ENCODE measurements at places on chromosomes 16 and 17.

GRCh38 chr17:77266213-77266612, 125.4 kb downstream of the SEC14L1 start:
- no peak for DNase-seq

- DNase-seq, result no peak
These were observed 233.5 kb downstream of the GSG1L start for GRCh38 chr16:27829975-27830374.

- no peak for DNase-seq
These were observed 4.0 kb upstream of the GGNBP2 start for GRCh38 chr17:36540696-36541095.

DNA sequence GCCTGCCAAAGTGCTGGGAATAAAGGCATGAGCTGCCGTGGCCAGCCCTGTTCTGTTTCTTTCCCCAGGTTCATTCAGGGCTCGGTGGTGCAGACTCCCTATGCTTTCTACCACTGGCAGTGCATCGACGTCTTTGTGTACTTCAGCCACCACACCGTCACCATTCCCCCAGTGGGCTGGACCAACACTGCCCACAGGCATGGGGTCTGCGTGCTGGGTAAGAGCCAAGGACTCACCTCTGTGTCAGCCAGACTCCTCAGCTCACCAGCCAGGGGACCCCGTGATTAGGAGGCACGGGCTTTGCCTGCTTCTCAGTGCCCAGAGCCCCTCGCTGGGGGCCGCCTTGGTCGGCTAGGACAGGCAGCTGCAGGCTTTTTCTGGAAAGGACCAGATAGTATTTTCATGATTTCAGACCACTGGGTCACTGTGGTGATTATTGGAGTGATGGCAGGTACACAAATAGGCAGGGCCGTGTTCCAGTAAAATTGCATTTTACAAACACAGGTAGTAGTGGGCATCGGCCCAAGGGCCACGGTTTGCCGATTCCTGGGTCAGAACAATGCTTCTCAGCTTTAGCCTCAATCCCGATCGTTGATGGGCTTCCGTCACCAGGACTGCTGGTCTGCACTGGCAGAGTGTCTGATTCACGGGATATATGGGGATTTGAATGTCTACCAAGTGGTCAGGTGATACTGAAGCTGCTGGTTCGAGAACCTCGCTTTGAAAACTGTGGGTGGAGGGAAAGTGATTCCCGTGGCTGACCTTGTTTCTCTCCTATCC, 5.0 kb downstream of the ENGASE start:
- no peak for DNase-seq

DNA sequence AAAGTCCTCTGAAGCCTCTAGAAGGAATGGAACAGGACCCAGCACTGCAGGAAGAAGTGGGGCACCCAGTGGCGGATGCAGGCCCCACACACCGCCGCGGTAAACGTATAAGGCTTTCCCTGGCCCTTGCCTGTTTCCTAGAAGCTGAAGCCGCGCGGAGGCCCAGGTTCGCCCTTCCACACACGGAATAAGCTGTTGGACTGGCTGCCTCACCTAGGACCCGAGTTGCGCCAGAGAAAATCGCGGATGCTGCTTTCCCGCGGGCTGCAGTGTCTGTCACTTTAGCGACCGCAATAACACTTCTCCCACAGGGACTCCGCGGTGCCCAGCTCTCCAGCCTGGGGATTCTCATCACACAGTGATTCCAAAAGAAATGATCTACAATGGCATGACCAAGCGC, 1736.9 kb downstream of the TP53TG3F start:
- no peak for DNase-seq

GRCh38 chr17:6135996-6136395, 65.8 kb downstream of the WSCD1 start:
- DNase-seq, result no peak

GRCh38 chr17:29835435-29836351, 94.3 kb downstream of the SSH2 start:
- no peak for DNase-seq

- no peak for DNase-seq
These were observed 38.7 kb downstream of the LAT start for GRCh38 chr16:29023279-29024277.

- DNase-seq, result no peak
These were observed 18.9 kb downstream of the KATNB1 start for GRCh38 chr16:57754354-57755060.

GRCh38 chr16:549544-550263, 10.5 kb upstream of the PRR35 start:
- DNase-seq, result no peak

DNA sequence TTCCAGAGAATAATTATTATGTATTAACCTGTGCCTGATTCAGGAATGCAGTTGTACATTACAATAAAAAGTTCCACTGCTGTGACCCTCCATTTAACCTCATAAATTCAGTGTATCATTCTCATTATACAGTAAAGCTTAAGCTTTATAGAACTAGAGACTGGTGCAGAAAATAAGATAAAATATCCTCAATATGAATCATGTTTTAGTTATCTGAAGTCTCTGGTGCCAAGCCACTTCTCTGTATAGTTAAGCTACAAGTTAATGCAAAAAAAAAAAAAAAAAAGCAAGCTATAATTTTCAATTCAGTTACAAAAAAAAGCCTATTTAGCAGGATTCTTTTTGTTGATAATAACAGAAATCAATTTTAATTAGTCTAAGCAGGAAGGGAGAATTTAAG, 22.4 kb upstream of the SMIM36 start:
- no peak for DNase-seq

DNA sequence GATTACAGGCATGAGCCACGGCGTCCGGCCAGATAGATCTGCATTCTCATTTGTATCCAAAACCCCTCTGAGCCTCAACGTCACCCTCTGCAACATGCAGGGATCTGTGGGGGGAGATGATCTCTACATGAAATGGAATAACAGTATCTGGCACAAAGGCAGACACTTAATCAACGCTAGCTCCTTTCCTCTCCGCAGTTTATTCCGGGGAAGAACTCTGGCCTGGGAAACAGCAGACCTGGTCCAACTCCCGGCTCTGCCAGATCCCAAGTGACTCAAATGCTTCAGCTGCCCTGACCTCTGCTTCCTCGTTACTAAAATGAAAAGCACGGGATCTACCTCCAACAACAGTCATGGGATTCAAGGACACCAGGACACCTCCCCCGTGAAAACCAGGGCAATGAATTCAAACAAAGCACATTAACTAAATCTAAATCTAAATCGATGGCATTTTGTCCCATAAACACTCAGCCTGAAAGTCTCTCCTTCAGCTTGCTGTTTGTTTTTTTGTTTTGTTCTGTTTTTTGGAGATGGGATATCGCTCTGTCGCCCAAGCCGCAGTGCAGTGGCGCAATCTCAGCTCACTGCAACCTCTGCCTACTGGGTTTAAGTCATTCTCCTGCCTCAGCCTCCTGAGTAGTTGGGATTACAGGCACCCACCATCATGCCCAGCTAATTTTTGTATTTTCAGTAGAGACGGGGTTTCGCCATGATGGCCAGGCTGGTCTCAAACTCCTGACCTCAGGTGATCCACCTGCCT, 78.2 kb downstream of the NXN start:
- DNase-seq, result no peak

- no peak for DNase-seq
These were observed 7.0 kb upstream of the ZKSCAN2 start for GRCh38 chr16:25264597-25264996.

DNA sequence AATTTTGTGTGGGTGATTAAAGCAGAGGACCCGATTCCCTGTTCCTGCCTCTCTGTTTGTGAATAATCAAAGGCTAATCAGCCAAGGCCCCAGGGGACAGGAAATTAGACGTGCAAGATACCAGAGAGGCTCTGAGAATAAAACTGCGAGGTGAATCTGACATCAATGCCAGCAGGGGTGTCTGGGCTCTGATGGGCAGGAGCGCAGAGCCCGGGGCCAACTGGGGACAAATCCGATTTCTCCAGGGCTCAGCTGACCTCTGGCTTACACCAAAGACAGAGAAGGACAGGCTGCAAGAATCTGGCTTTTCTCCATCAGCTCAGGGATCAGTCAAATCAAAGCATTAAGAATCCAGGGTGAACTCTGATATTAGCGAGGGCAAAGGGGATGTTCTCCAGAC, 174.3 kb downstream of the XYLT1 start:
- DNase-seq, result no peak

- DNase-seq, result no peak
These were observed 75.2 kb downstream of the KANSL1 start for GRCh38 chr17:46117850-46118696.

DNA sequence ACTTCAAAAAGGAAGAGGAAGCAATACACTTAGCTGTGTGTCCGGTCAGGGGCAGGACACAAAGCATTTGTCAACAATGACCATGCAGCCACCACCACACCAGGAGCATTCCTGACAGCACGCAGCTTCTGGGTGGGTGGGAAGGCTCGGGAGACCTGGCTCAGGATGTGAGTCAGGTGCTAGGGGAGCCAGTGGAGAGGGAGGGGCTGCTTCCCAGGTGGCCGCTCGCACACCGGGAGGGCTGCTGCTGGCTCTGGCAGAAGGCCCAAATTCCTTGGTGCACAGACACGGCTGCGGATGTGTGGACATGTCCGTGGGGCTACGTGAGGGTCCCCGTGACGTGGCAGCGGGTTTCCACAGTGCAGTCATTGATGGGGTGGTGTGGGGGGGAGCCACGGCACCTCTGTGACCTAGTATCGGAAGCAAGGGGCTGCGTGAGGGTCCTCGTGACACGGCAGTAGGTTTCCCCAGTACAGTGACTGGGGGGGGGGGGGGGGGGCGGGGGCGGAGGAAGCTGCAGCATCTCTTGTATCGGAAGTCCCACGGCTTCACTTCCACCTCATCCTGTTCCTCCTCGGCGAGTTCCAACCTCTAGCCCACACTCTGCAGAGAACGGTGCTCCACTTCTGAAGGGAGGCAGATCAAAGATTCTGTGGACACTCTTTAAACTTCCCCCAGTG, 112.8 kb downstream of the ZNF778 start:
- DNase-seq, result peak; percentile 33

GRCh38 chr16:50708373-50709060, 15.1 kb downstream of the NOD2 start:
- peak; percentile 45 for DNase-seq

DNA sequence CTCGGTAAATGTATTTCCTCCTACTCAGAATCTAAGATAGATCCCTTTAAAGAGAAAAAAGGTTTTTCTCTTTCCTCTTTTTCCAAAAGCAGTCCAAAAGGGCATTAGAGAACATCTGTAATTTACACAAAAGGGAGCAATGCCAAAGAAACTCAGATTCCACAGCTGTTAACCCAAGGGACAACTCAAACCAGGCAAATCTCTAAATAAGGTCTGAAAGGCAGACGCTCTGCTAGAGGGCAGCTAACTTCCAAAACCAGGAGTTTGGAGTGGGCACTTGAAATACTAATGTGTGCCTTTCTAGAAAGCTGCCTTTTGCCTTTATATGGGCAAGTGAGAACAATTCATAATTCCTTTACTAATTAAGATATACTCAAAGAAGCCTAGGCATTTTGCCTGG, 435.7 kb downstream of the ZFHX3 start:
- DNase-seq, result no peak

DNA sequence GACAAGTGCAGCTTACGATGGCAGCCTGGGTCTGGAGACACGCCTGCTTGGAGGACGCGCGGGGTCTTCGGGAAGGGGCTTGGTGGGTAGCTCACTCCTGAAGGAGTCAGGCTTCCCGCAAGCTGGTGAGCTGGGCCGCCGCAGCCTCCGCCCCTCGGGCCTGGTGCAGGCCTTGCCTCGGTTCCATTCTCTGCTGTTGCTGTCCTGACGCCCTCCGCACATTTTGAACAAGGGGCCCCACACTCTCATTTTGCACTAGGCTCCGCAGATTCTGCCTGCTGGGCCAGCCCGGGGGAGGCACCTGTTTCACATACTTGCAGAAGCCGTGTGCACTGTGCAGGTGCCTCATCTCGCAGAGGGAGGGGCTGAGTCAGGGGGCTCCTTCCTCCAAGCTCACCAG, 31.9 kb upstream of the CBX4 start:
- no peak for DNase-seq

GRCh38 chr17:41037853-41038350, 3.2 kb upstream of the KRTAP1-3 start:
- DNase-seq, result no peak

DNA sequence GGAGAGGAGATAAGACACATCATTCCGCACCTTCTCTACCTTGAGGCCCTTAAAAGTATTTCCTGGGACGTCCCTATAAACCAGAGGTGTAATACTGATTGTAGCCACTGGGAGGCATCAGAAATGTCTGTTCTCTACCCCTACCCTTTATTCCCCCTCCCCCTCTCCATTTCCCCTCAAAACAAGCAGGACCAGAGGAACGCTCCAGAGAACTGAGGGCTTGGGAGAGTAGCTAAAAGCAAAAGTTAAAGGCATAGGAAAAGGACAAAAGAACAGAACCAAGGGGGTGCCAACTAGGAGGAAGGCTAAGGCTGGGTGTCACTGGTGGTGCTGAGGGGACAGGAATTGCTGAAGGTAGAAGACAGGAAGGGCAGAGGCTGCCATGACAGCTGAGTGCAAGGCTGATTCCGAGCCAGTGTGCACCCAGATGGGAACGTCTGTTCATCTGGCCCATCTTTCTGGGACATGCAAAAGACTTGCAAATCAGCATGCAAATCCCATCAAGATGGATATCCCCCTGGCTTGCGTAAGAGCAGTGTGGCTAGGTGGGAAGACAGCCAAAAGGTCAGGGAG, 6.7 kb downstream of the CAMTA2 start:
- peak; percentile 71 for DNase-seq

DNA sequence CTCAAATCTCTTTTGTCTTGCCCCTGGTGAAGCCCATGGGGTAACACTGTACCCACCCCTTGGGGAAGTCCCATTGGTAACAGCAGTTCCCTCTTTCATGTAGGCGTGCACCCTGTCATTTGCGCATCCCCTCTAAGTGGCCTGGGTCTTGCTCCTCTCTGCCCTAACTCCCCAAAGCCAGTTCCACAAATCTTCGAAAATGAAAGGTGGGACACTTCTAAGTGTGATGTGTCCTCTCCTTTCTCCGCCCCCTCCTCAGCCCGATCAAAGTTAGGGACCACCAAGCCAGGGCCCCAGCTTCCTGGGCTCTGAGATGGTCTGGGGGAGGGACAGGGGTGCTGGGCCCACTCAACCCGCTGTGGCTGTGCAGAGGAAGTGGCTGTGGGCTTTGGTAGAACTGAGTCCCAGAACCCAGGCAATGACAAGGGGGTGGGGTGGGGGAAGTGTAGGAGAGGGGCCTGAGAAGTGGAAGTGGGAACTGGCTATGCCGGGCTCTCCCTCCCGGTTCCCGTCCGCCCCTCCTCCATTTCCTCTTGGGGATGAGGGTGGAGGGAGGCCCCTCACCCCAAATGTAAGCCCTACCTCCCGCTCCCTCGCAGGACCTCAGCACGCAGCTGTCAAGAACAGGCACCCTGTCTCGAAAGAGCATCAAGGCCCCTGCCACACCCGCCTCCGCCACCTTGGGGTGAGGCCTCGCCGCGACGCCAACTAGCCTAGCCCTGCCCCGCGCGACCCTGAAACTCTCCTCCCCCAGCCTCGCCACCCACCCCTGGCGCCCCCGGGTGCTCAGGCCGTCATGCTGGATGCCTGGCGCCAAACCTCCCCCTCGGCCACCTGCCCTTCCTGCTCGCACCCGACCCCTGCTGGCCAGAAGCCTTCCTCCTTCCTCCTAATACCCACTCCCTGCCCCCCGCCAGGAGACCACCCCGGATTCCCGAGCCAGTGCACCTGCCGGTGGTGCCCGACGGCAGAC, 8.7 kb downstream of the ABI3 start:
- peak; percentile 69 for DNase-seq

- peak; percentile 16 for DNase-seq
These were observed 11.6 kb downstream of the FBXL19 start for GRCh38 chr16:30934827-30935557.

GRCh38 chr17:7561028-7561575, 617 bp upstream of the SENP3 start:
- peak; percentile 82 for DNase-seq

All from CD4-positive, alpha-beta T cell treated with Interleukin-15 for 4 hours (primary cell).